NCI-H510A treated with DMSO at 0.1 percent for 48 hours (cell line): ENCODE measurements at places on chromosomes 16 and 17.

DNA sequence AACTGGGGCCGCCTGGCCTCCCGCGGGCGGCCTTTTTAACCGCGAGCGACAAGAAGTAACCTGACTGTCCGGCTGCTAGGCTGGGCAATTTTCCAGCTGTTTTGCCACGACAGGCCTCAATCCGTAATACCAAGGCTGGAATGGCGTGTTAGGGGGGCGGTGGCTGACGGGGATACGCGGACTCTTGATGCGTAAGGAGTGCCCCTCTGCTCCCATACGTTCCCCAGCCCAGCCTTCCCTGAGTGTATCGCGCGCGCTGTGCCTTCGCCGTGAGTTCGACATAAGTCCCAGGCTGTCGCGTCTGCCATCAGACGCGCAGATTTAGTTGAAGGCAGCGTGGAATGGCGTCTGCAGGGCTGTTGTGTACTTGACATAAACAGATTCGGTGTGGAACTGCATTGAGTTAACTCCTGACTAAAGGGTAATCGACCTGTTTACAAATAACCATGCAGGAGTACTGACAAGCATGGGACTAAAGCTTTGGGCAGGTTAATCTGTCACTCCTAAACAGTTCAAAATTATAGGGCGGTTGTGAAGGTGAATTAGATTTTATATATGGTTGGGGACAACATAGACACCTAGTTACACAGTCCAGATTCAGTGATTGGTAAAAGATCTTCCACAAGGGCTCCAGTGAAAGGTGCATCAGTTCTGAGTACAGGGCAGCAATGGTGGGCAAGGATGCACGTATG lies 16.6 kb upstream of the ERN1 start:
- peak; percentile 51 for DNase-seq

DNA sequence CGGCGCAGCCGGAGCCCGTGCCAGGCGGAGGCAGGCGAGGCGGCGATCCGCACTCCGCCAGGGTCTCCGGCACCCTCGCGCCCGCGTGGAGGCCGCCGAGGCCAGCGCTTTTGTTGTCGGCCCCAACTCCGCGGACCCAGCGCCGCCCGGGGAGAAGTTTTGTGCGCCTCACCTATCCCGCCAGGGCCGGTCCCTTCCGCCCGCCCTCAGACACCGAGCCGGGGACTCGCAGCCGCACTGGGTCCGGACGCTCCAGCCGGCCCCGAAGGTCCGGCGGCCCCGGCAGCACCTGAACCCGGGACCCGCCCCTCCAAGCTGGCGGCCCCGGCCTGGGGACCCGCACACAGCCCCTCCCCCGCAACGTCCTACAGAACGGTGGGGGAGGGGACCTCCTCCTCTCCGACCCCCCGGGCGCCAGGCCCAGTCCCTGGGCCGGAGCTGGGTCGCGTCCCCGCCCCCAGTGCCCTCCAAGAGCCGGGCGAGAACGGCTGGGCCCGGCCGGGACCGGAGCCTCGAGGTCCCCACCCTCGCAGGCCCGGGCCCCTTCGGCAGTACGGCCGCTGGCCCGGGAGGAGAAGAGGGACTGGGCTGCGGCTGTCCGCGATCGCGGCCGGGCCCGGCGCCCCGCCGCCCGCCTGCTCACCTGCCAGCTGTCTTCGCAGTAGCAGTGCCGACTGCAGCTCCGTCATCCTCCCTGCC lies 698 bp downstream of the UBE2G1 start:
- DNase-seq, result no peak

DNA sequence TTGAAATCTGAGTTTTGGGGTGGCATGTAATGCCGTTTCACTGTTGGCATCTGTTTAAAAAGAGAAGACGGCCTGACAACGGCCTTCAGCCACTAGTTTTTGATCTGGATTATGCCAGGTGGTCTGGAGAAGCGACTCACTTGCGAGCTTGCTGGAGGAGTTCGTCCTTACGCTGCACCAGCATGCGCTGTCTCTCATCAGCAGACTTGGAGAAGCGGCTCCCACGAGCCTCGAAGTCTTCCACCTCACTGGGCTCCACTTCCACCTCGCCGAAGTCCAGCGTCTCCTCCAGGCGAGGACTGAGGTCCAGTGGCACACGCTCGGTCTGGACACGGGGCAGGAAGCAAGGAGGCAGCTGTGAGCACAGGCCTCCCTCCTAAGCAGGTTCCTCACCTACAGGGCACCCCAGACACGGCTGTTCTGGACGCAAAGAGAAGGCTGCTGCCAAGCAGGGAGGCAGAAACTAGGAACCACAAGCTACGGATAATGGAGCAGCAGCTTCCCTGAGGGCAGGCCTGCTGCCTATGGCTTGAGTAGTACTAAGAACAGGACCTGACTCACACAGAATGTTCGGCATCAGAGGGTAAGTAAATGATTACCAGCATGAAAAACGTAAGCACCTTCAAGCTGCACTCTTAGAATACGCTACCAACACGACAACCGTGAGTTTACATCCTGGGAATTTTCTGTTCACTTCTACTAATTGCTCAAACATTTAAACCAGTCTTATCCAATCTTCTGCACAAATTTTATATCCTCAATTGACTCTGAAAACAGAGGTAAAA lies 61.4 kb downstream of the AMFR start:
- no peak for DNase-seq

DNA sequence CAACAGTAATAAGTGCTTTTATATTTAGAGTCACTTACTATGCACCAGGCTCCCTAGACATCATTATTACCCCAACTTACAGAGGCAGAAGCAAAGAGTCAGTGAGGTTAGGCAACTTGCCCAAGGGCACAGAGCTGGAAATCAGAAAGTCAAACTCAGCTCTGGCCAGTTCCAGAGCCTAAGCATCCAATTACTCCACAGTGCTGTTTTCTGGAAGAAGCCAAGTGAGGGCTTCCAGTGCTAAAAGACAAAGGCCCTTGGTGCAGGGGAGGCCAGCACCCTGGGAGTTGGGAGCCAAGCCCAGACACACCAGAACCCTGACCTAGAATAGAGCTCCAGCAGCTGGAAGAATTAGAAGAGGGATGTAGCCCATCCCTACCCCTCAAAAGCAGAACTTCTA lies 40.2 kb downstream of the C17orf67 start:
- no peak for DNase-seq

GRCh38 chr17:61409301-61410112 lies 9.9 kb downstream of the TBX2 start:
- peak; percentile 45 for DNase-seq

GRCh38 chr17:1649844-1650501 lies at the start of gene RILP:
RILP (minus strand) TSS chr17:1649866; CDS start chr17:1649804, 62 bp downstream.
- no peak for DNase-seq

GRCh38 chr17:77887464-77888241 lies 70.8 kb upstream of the TNRC6C start:
- peak; percentile 94 for DNase-seq

GRCh38 chr16:89691986-89692569 lies 5.6 kb downstream of the CDK10 start:
- DNase-seq, result no peak

DNA sequence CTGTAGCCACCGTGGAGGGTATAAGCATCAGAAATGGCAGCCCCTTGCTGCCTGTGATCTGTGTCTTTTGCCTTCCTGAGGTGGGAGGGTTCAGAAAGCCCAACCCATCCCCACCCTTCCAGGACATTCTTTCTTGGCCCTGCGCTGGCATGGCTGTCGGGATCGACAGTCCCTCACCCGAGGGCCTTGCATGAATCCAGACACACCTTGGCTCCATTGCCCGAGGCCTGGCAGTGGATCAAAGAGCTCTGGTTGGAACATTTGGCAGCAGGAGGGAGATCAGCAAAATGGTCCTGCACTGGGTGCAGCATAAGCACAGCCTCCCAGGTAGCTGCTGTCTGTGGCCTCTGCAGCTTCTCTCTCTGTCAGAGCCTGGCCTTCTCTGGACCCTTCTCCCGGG lies 246.6 kb upstream of the MAF start:
- no peak for DNase-seq

DNA sequence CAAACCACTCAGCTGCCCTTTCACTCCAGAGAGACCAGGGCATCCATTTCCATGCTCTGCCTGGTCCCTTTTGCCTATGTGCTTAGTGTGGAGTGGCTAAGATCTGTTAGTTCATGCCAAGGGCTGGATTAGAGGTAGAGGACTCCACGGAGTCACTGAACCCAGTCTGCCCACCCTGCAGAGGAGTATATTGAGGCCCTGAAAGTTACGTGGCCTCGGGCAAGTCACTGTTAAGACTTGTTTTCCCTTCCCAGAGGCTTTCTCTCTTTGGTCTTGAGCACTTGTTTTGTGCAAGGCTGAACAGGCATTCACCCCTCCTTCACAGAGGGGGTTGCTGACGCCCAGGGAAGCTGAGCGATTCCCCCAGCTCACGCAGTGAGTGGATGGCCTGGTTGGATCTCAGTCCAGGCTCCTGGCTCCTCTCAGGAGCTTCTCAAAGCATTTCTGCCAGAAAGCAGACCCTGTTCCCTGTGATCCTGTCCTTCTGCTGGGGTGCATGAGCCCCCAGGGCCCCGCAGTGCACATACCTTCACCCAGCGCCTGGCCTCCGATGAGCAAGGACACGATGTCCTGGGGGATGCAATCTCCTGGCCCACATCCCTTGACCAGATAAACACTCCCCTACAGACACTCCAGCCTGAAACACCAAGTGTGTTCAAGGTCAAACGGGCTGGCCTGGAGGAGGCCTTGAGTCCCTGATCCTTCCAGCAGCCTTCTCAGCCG lies 153.4 kb upstream of the GSE1 start:
- DNase-seq, result no peak

- no peak for DNase-seq
These were observed 14.7 kb downstream of the RPH3AL start for GRCh38 chr17:337866-338265.

DNA sequence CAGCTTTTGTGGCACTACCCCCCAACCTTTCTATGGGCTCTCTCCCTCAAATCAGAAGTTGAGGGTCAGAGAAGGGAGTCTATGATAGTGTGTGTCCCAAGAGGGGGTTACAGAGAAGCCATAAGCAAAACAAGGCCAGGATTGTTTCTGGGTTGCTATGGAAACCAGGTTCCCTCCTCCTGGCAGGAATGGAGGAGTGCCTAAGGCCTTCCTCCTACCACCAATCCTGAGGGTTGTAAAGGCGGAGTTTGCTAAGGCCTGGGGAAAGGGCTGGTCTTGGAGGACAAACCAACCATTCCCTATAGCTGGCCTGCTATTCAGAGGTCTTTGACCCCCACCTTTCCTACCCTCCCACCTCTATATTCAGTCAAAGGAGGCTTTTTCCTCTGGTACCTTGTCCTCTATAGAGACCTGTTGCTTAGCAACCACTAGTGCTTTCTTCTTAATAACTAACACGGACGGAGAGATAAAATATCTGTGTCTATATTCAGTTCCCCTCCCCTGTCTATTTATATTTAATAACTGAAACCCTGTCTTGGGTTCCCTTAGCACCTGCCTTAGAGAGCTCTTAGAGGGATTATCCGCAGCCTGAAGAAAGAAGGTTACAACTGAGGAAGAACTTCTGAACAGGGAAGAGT lies 43.4 kb downstream of the NEUROD2 start:
- peak; percentile 20 for DNase-seq

- no peak for DNase-seq
These were observed 59.8 kb downstream of the DNAH17 start for GRCh38 chr17:78517421-78517820.

DNA sequence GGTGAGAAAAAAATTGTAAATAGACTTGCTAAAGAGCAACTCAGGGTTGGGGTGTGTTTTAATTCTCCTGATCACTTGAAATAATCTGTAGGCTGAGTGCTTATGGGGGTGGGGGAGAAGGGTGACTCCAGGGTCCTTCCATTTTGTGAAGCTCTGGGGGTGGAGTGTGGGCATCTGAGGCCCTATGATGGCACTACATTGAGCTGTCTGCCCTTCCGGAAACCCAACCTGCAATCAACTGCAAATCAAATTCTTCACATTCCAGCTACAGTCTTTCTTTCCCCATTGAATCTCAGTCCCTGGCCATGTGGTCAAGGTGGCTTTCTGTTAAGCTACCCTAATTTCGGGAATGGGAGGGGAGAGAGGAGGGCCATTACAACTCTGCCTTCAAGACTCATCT lies 6.0 kb upstream of the CDC6 start:
- no peak for DNase-seq

DNA sequence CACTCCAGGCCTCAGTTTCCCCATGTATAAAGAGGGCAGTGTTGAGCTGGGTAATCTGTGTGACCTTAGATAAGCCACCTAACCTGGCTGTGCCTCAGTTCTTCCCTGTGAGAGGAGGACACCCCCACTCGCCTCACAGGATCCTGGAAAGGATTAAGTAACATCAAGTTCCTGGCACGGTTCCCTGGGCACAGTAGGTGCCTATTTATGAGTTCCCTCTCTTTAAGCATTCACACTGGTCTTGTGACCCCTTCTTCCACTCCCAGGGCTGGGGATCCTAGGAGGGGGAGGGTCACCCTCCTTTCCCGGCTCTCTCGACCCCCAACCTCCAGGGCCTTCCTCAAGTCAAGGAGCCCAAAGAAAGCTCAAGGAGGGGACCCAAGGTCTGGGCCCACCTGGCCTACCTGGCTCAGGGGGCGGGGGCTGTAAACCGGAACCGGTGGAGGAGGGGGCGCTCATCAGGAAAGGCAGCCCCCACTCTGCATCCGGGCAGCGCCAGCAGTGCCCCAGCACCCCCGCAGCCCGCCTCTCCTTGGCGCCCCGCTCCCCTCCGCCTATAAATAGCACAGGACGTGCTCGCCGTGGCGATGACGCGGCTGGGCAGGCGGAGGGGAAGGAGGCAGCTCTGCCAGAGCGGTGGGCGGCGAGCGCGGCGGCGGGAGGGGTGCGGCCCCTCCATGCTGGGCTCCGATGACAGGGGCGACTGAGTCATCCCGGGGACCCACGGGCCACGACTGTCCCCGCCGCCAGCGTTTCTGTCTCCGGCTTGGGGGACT lies 9.4 kb downstream of the RPL19 start:
- no peak for DNase-seq

DNA sequence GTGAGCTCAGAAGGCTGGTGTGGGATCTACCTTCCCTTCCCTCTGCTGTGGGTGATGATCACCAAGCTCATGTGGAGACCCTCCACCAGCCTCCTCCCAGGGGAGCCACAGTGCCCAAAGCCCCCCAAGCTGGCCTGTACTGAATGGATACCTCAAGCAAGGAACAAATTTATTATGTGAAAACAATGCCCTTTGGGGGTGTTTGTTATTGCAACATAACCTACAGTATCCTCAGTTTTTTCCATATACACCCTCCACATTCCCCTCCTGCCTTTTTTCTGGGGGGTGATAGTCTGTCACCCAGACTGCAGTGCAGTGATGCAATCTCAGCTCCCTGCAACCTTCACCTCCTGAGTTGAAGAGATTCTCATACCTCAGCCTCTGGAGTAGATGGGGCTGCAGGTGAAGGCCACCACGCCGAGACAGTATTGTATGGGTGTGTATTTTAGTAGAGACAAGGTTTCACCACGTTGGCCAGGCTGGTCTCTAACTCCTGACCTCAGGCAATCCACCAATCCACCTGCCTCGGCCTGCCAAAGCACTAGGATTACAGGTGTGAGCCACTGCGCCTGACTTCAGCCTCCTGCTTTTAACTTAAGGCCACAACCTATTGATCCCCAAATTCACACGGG lies 215.9 kb downstream of the CPPED1 start:
- DNase-seq, result no peak
